CD8-positive, alpha-beta T cell (primary cell): ENCODE measurements at places on chromosomes 2 and 18.

DNA sequence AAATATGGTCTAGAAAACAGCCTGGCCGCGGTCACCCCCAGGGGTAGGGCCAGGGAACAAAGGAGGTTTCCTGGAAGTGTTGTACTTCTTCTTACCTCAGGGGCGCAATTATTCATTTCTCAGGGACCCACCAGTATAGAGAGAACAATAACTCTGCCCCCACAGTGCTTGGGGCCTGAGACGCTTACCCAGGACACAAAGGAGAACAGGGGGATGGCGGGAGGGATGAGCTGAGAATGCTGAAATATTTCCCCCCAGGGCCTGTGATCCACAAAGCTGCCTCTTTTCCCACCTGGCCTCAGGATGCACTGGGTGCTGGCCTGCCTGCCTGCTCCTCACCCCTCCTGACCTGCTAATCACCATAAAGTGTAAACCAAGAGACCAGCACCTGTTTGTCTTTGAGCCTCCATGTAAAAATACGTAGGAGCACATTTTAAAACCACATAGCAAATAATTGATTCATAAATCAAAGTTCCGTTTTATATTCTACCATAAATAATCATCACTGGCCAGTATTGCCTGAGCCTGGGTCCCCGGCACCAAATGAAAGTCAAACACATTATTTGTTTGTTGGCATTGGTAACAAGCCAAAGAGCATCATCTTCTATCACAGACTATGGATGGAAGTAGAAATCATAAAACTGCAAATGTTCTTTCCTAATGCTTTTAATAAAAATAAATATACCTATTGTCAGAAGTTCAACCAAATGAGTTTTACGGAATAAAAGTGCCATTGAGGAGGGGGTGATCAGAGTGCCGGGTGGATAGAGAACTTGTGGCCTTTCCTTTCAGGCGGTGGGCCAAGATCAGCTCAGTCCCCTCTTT, 67.3 kb upstream of the RMDN2 start:
- DNase-seq: no peak

- no peak for DNase-seq
Observed at GRCh38 chr2:113842919-113843736, 46.8 kb upstream of the ACTR3 start.

DNA sequence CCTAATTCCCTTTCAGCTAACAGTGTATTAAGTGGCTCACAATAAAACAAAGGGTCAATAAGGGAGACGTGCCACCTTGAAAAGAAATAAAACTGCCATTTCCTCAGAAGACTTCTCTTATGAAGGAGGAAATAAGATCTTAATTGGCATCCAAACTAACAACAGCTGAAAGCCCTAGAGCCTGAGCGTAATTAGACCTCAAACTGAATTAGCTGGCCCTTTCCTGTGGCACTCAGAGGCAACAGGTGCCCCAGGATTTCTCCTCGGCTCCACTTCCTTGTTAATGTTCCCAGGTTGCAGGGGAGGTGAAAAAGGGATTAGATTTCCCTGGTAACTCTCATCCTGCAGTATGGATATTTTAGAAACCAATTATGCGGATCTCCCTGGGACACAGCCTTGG, 804.3 kb downstream of the DCDC2C start:
- DNase-seq: no peak

DNA sequence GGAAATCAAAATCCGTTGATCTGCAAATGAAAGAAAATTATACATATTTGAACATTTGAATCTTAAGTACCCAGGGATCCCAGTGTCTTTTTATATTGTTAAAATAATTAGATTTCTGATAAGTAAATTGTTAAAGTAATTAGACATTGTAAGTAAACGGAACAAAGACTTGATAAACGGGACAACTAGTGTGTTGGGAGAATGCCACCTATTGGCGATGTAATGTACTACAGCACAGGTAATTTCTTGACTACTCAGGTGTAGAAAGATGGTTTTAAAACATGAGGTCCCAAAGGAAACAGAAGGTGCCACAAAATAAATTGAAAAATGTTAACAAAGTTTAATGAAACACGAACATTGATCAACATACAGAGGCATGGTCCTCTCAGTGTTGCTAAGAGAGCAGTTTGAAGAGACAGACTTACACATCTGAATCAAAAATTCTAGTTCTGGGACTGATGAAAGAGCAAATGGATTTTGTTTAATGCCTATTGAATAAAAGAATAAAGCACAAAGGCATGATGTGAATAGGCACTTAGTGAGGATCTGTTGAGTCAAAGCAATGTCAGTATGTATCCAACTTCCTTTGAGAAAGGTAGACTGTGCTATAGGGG, 103.4 kb upstream of the RASGRP3 start:
- peak; percentile 60 for DNase-seq

DNA sequence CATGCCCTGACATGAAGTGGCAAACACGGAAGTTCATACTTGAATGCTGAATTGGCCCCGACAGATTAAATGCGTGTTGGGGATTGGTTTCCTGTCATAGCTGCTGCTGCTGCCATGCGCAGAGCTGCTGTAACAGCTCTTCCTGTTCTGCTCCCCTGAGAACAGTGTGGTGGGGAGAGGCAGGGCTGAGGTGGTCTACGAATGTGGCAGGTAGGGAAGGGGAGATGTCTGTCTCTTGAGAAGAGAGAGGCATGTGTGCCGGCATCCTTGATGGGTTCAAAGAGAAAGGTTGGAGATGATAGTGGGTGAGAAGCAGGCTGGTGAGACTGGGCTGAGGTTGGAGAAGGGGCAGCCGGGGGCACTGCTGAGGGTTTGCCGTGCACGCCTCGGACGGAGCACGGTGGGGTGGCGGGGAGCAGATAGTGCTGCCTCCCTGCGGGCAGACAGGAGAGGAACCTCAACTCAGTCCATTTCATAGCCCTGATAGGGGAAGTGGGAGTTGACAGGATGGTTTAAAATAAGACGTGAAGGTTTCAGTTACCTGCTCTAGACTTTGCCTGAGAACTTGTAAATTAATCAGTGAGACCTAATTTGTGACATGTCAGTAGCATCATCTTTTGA, 46.1 kb downstream of the TMEM185B start:
- peak; percentile 89 for DNase-seq

GRCh38 chr18:4960578-4960977, 236.5 kb downstream of the AKAIN1 start:
- no peak for DNase-seq

DNA sequence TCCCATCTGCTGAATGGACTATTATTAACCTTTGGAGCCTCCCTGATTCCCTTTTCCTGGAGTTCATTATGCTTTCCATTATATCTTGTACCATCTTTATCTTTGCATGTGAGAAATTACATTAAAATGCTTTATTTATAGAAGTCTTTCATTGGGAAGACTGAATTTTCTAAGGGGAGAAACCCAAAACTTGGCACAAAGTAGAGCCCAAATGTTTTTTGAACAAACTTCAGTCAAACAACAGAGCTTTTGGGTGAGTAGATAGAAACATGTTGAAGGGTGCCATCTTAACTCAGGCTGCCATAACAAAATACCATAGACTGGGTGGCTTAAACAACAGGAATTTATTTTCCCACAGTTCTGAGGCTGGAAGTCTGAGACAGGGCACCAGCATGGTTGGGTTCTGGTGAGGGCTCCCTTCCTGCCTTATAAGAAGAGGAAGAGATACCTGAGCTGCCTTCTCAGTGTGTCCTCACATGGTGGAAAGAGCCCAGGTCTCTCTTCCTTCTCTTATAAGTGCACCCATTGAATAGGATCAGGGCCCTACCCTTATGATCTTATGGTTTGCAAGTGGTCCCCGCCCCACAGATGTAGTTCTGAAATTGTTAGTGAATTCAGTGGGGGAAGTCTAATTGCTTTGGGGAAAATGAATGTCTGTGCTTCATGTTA, 19.2 kb downstream of the RALB start:
- DNase-seq: no peak

- no peak for DNase-seq
Observed at GRCh38 chr2:165582863-165583506, 113.5 kb downstream of the CSRNP3 start.

DNA sequence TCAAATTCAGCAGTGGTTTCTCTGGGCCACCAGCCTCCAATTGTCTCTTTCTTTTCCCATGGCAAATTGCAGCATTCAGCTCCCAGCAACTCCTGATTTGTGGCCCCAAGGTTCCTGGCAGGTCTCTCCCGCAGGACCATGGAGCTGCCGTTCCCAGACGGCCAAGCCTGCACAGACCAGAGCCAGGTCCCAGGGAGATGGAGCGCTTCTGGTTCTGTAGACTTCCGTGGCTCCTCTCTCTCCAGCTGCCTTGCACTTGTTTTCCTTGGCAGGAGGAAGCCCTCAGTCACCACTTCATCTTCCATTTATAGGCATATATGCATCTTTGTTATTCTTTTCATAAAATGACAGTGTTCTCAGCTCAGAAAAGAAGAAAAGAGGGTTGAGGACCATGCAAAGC, 21.7 kb downstream of the TNP1 start:
- no peak for DNase-seq

- no peak for DNase-seq
Observed at GRCh38 chr2:222136106-222136630, 162.6 kb downstream of the PAX3 start.

- DNase-seq: peak; percentile 31
Observed at GRCh38 chr2:130341562-130342019, 1.1 kb upstream of the IMP4 start.

- no peak for DNase-seq
Observed at GRCh38 chr2:240457223-240458043, 22.0 kb downstream of the GPC1 start.

DNA sequence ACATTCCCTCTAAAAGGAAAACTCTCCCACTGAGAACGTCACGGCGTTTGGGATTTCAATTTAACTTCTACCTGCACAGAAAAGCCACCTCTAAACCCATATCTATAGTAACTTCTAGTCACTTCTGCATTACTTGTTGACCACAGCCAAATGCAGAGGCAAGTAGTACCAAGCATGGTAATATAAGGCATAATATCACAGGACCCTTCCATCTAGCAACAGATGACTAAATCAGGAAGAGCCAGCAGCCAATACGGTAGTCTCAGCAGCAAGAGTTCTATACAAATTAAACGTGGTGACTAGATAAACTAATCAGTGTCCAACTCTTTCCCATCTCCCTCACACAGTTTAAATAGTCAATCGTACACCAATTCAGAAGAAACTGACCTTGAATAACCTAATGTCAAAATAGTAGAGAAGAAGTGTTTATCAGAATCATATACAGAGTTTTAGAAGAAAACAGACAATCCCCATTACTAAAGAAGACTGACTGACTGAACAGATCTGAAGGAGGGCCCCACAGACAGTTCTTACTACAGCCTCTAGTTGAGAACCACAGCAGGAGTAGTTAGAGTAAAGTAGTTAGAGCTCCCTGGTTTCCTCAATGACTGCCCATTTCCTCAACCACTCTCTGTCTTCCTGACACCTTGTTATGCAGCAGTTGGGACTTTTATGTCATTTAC, 30.0 kb downstream of the MEMO1 start:
- no peak for DNase-seq

DNA sequence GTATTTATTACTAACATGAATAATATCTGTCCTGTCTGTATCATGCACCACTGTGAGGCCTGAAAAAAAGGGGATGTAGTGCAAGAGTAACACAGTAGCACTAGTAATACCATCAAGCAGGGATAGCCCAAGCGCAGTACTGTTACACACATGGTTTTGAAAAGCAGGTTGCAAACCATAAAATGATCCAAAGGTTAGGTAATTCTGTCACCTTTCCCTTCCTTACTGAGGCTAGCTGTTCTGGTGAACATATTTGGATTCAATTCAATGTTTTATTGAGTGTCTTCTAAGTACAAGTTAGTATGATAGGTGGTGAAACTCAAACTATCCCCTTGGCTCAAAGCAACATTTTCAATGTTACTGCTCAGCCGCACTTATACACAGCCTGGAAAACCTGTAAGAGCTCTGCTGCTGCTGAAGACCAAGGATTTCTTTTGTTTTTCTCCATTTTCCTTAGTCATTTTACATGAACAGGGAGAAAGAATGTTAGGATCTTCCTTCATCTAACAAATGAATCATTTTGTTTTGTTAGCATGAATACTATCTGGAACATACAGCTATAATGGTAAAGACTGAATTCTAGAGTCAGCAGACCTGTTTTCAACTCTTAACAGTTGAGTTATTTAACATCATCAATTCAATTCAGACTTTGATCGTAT, 102.5 kb upstream of the ITPRID2 start:
- DNase-seq: no peak

GRCh38 chr2:141848191-141848590, 282.6 kb downstream of the LRP1B start:
- DNase-seq: no peak

- no peak for DNase-seq
Observed at GRCh38 chr2:138059487-138060300, 95.4 kb downstream of the HNMT start.

DNA sequence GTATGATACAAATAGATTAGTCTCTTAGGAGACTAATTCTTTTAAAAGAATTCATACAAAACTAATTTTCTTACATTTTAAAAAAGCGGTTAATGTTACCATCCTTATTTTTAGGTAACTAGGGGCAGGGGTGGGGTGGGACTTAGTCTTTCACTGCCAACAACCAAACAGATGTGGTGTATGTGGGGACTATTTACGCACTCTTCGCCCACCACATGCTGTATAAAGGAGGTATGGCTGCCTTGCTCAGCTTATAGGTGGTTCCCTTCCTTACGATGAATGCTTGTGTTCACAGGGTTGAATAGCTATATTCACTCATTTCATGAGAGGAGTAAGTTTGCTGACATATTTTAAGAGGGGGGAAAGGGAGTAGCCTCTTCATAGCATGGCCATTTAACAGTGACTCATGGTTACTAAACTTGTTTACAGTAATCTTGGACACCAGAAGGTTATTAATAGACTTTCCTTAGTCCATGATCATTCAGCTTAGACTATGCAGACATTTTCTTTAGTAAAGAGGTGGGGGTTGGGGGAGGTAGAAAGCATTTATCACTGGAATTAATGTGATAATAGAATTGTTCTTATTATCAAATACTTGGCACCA, 61.8 kb downstream of the CAB39 start:
- DNase-seq: no peak

- no peak for DNase-seq
Observed at GRCh38 chr18:37282386-37283037, 283.1 kb downstream of the CELF4 start.

DNA sequence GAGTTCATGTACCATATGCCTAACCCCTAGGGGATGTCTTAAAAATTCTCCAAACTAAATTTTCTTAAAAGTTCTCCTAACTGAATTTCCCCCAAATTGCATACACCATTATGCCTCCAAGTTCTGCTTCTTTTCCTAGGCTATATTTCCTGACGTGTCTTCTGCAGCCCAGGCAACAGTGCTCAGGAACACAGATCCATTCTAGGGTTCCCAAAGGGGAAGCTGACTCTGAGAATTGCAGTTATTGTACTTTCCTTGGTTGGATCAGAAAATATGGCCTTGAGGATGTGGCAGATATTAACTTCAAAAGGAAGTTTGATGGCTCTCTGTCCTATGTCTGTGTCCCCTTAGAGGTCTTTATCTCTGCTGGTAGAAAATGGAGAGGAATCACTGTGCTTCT, 124.3 kb downstream of the TMEM17 start:
- DNase-seq: no peak

DNA sequence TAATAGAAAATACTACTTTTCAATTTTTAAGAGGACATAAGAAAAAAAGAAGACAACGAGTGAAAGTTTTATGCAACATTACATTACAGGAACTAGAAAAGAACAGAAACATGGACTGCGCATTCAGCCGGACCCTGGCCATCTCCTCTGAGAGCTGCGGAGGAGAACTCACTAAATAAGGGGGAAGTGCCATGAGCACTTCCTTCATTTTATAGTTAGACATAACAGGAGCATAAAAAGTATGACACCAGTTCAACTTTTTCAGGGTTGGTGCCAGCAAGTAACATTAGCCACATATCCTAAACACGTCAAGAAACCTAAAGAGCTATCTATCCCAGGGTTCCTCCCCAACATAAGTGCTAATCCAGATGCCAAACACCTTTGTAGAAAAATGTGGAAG, 78.0 kb upstream of the SERTAD2 start:
- DNase-seq: no peak
